ENCODE measurements at places on chromosomes 2 and 18.

- no peak for DNase-seq
These were observed 96.8 kb downstream of the SGPP2 start for GRCh38 chr2:222521099-222521498.

- peak; percentile 1 for DNase-seq
These were observed 862.3 kb upstream of the POU3F3 start for GRCh38 chr2:103991591-103991990.

- no peak for DNase-seq
These were observed 28.5 kb upstream of the DNAH7 start for GRCh38 chr2:196096982-196097745.

DNA sequence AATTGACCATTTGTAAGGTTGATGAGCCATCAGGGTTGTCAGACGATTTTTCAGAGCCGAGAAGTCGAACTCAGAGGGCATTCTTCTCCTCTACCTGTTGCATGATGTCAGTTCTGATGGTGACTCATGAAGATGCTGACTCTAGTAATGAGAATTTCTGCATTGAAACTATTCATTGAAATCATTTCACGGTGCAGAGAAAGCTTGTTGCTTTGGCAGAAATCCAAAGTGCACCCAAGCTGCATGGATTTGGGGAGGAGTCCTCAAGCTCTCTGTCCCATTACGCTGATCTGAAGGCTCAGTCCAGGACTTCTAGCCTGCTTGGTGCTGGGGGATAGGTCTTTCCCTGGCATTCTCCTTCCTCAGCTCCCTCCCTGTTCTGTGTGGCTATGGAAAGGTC, 125.7 kb upstream of the PXDN start:
- no peak for DNase-seq

DNA sequence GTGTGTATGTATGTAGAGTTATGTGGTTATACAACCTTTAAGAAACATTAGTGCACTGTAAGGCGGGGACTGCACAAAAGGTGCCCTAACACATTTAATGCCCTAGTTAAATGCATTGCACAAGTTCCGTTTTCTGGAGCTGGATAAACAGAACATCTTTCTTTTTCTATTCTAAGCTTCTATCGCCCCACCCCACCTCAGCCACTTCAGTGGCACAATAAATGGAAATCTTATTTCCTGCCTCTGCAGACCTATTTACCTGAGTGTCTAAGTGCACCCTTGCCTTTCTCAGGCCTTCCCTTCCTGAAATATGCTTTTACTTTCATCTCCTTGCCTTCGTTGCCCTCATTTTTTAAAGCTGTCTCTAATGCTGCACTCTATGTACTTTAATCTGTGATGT, 123.5 kb downstream of the TANC1 start:
- DNase-seq, result no peak

- DNase-seq, result no peak
These were observed 153.2 kb downstream of the HDAC4 start for GRCh38 chr2:239247401-239248245.

- DNase-seq, result no peak
These were observed 51.6 kb upstream of the ATP8B1 start for GRCh38 chr18:57854726-57855125.

DNA sequence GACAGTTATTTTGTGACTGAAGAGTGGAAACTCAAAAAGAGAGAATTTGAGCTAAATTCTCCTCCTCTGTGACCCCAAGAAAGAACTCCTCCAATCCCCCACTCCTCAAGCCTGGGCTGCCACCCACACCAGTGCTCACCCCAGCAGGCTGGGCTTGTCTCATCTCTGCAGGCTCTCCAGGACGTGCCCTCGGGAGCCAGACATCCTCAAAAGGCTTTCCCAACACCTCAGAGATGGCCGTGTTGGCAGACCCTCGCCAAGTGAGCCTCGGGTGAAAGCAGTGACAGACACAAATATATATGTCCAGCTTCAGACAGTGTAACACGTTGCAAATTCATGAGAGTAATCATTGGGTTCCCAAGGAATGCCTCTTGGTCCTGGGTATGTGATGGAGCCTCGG, 377.7 kb upstream of the SALL3 start:
- no peak for DNase-seq

GRCh38 chr2:240214790-240215675, 74.6 kb upstream of the OTOS start:
- DNase-seq, result no peak

GRCh38 chr2:3009005-3009404, 368.6 kb downstream of the EIPR1 start:
- DNase-seq, result no peak

GRCh38 chr2:148813603-148814065, 61.4 kb upstream of the KIF5C start:
- DNase-seq, result no peak

DNA sequence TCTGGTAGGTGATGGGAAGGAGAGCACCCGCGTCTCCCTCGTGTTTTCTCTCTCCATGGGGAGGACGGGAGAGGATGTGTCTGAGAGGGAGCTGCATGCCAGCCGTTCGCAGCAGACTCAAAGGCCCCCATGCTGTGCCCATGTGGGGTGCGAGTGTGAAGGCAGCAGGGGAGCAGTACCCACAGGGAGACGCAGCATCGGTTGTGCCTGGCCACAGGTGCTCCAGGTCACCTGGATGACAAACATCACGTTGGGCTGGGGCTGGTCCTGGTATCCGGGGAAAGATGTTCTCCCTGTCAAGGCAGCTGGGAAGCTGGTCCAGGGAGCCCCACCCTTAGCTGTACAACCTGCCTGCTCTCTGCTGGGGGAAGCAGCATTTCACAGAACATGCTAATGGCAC, 119.5 kb upstream of the SALL3 start:
- no peak for DNase-seq

DNA sequence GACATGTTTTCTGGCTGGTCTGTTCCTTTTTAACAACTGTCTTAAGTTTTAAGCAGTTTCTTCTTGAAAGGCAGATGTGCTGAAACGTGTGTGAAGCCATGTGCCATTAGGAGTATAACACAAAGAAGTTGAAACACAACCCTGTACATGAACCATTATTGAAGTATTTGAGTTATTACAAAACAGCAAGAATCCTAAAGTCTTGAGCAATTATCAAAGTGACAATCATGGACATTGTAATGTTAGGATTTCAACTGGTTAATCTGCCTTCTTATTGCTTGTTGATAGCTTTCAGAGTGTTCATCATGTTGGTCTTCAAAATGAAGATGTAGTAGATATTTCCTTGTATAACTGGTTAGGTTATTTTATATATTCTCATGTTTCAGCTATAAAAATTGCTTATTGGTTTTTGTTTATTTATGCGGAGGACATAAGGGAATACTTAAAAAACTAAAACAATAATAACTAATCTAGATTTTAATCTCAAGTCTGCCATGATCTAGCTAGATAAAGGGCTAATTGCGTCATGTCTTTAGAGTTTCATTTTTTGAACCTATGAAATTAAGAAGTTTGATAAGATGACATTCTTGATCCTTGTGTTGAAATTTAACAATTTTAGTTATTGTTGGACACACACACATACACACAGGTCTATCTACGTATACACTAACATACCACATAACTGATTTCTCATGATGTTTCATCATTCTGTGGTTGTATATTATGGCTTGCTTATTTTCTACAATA, 21.1 kb downstream of the PPP1R1C start:
- no peak for DNase-seq

DNA sequence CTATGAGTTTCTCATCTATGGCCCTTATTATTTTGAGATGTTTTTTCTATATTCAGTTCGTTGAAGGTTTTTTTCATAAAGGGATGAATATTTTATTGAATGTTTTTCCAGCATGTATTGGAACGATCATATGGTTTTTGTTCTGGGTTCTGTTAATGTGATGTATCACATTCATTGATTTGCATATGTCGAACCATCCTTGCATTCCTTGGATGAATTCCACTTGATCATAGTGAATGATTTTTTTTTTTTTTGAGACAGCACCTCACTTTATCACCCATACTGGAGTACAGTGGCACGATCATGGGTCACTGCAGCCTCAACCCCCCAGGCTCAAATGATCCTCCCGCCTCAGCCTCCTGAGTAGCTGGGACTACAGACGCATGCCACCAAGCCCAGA, 5.5 kb upstream of the NEMP2 start:
- no peak for DNase-seq

GRCh38 chr2:68468801-68469200, 1.4 kb downstream of the APLF start:
- no peak for DNase-seq

DNA sequence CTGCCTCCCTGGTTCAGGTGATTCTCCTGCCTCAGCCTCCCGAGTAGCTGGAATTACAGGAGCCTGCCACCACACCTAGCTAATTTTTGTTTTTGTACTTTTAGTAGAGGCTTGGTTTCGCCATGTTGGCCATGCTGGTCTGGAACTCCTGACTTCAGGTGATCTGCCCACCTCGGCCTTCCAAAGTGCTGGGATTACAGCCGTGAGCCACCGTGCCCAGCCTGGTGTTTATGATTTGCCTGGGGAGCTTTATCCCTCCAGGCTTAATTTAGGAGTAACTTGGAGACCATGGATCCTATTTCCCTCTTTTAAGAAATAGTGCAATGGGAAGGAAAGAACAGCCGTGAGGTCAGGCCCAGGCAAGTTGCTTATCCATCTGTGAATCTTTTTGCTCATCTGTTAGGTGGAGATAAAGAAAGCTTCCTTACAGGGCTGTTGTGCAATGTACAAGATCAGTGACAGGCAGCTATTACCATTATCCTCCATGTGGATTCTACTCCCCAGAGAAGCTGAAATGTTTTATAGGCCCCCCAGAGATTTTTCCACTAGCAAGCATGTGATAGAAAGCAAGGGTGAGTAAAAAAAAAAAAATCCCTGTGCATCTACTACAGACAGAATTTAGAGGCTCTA, 104.9 kb upstream of the MGAT5 start:
- no peak for DNase-seq

DNA sequence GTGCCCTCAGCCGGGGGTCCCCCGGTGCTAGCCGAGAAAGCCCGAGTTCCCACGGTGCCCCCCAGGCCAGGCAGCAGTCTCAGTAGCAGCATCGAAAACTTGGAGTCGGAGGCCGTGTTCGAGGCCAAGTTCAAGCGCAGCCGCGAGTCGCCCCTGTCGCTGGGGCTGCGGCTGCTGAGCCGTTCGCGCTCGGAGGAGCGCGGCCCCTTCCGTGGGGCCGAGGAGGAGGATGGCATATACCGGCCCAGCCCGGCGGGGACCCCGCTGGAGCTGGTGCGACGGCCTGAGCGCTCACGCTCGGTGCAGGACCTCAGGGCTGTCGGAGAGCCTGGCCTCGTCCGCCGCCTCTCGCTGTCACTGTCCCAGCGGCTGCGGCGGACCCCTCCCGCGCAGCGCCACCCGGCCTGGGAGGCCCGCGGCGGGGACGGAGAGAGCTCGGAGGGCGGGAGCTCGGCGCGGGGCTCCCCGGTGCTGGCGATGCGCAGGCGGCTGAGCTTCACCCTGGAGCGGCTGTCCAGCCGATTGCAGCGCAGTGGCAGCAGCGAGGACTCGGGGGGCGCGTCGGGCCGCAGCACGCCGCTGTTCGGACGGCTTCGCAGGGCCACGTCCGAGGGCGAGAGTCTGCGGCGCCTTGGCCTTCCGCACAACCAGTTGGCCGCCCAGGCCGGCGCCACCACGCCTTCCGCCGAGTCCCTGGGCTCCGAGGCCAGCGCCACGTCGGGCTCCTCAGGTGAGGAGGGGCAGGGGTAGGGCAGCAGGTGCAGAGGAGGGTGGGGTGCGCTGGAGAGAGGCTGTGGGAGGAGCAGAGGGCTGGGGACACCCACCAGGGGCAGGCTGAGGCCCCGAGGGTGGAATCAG, 14.1 kb upstream of the GMPPA start:
- no peak for DNase-seq

DNA sequence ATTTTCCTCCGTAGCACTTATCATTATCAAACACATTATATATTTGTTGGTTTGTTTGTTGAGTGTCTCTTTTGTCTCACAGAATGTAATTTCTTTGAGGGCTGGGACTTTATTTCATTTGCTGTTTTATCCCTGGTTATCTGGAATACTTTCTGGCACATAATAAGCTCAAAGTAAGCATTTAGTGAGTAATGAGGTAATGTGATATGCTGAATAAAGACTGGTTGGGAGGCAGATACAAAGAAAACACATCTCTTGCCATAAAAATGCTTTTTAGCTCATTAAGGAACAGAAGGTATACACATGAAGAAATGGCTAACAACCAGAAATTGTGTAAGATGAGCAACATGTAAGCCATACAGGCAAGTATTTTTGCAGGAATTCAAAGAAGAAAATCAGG, 1411.8 kb downstream of the LRP1B start:
- DNase-seq, result no peak

DNA sequence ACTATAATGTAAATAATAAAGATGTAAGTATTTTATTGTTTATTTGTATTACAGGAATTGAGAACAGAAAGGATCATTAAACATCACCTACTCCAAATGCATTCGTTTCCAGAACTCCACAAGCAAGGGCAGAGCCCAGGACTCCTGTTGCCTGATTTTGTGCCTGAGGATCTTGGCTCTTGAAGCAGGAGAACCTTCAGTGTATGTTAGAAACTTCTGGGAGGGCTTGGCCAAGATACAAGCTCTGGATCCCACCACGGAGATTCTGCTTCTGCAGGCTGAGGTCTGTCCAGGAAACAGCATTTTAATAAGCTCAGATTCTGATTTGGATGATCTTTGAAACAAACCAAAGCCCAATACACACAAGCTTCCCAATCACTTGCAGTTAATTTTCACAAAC, 142.4 kb upstream of the SOX11 start:
- DNase-seq, result no peak

GRCh38 chr2:9844036-9844483, 786 bp downstream of the TAF1B start:
- no peak for DNase-seq

DNA sequence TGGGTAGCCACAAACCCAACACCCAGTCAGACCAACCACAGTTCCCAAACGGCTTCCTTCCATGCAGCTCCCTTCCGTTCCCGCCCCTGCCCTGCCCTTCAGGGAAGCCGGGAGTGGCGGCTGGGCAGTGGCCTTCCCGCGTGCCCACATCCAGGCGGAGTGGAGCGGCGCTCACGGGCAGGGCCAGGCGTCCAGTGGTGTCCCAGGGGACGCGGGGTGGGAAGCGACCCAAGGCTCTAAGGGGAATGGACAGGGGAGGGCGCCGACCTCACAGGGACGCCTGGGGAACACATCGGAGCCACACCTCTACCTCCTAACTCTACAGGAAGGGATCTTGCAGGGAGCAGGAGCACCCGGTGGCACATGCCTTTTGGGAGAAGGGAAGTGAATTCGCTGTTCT, 225.9 kb upstream of the MGAT5 start:
- DNase-seq, result no peak

GRCh38 chr2:152649997-152650396, 67.3 kb downstream of the PRPF40A start:
- no peak for DNase-seq

- no peak for DNase-seq
These were observed 938.3 kb upstream of the CNTNAP5 start for GRCh38 chr2:123086613-123087385.

GRCh38 chr18:11035814-11036495, 113.4 kb downstream of the PIEZO2 start:
- DNase-seq, result no peak
